Kidney (tissue), 22 donors: ENCODE measurements at places on chromosomes 6 and 20. TPM values are rescaled to one million over a fixed set of nuclear protein-coding genes. Genes with fewer than 3 reads are reported as not detected.
A peak's percentile ranks its signal among the peaks of the same experiment; 100 is the strongest.

- no peaks in the 10 kb centered on the region for H3K36me3 ChIP-seq
- H3K4me1 ChIP-seq = peaks cover 2% of the 10 kb centered on the region
- no peak overlapping the region for H3K27ac ChIP-seq
- H3K27me3 ChIP-seq = no peaks in the 10 kb centered on the region
Measured at GRCh38 chr6:157123234-157123633, 200.1 kb downstream of the TMEM242 start.

- H3K27ac ChIP-seq = no peak overlapping the region
- H3K27me3 ChIP-seq = no peaks in the 10 kb centered on the region
- H3K4me3 ChIP-seq = no peak overlapping the region
- no peaks in the 10 kb centered on the region for H3K4me1 ChIP-seq
- H3K36me3 ChIP-seq = no peaks in the 10 kb centered on the region
Measured at GRCh38 chr6:53581856-53582255, 37.0 kb upstream of the GCLC start.

- H3K4me3 ChIP-seq = no peak overlapping the region
- no peaks in the 10 kb centered on the region for H3K36me3 ChIP-seq
- H3K27ac ChIP-seq = no peak overlapping the region
- H3K4me1 ChIP-seq = peaks cover 7% of the 10 kb centered on the region
- DNase-seq = peak; percentile 87
Measured at GRCh38 chr6:169921853-169922824, 170.7 kb downstream of the ERMARD start.

GRCh38 chr6:33173535-33174180 is 18.6 kb downstream of the COL11A2 start:
- DNase-seq = no peak
- H3K4me1 ChIP-seq = no peaks in the 10 kb centered on the region
- H3K27ac ChIP-seq = no peak overlapping the region
- H3K4me3 ChIP-seq = no peak overlapping the region
- H3K36me3 ChIP-seq = no peaks in the 10 kb centered on the region

RNF144B gene
- total RNA-seq = 153 TPM

NR2E1 gene
- not detected for total RNA-seq

DNA sequence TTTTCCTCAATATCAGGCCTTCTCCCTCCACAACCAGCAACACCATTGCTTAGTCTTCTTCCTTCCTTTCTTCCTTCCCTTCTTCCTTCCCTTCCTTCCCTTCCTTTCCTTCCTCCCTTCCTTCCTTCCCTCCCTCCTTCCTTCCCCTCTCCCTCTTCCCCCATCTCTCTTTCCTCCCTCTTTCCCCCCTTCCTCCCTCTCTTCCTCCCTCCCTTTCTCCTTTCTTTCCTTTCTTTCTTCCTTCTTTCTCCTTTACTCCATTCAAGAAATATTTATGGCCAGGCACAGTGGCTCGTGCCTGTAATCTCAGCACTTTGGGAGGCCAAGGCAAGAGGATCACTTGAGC is 66.4 kb upstream of the SIRPA start:
- H3K27me3 ChIP-seq = no peaks in the 10 kb centered on the region
- H3K4me3 ChIP-seq = no peak overlapping the region
- no peaks in the 10 kb centered on the region for H3K36me3 ChIP-seq
- no peak overlapping the region for H3K27ac ChIP-seq
- no peak for DNase-seq
